ENCODE measurements at places on chromosomes 12 and 14.

GRCh38 chr12:131141514-131141913, 187.8 kb downstream of the ADGRD1 start:
- no peak for DNase-seq

GRCh38 chr12:69851976-69852375, 26.9 kb downstream of the MYRFL start:
- no peak for DNase-seq

DNA sequence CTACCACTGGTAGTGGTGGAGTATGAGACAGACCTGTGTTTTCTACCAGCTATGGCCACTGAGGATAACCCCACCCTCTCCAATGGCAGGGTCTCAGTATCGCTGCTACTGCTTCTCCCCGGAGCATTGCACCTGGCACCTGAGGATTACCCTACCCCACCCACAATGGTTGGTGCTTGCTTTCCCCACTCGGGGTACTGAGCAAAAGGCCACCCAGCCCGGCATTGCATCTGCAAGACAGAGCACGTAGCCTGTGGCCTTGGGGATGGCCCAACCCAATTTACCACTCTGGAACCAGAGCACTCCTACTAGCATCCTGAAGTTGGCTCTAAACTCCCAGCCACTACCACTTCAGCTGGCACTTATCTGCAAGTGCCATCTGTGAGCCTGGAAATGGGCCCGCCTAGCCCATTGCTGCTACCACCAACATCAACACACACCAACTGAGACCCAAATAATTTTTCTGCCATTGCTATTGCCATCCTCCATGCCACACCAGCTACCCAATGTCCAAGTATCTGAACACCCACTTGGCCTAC, 145.7 kb downstream of the CNTN1 start:
- DNase-seq = no peak

DNA sequence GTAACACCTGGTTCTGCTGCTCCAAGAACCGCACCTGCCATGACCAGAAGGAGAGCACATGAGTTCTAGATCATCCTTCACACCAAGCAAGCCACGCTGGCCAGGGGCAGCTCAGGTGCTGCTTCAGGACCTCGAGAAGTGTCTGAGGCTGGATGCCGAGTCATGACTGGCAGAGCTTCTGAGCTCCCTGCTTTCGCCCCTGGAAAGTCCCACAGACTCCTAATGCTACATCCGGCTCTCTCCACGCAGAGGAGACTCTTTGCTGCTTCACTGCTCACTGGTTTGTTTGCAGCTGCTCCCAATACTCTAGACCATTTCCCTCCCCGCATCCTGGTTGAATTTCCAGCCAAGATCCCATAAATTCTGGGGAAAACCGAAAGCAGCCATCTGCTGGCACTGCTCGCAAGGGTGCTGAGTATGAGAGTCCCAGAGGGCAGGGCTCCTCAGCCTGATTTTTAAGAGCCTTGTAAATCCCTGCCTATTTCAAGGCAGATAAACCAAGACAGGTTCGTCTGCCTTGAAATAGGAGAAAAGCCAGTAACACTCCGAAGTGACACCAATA, 1.4 kb downstream of the KRT2 start:
- DNase-seq = no peak

DNA sequence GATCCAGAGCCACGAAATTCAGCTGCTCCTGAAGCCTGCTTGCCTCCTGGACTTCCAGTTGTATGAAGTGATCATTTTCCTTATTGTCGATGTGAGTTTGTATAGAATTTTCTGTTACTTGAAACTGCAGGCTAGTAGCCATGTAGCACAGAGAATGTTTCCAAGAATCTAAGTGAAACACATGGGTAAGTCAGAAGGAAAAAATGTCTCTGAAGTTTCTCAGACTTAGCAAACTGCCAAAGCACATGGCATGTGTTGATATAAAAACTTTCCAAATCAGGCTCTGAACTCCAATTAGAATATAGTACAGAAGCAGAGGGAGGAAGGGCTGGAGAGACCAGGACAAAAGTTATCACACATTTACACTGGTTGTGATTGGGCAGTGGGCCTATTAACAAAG, 9.8 kb upstream of the PCNX1 start:
- no peak for DNase-seq

GRCh38 chr12:8887285-8887715, 27.0 kb upstream of the PHC1 start:
- no peak for DNase-seq

DNA sequence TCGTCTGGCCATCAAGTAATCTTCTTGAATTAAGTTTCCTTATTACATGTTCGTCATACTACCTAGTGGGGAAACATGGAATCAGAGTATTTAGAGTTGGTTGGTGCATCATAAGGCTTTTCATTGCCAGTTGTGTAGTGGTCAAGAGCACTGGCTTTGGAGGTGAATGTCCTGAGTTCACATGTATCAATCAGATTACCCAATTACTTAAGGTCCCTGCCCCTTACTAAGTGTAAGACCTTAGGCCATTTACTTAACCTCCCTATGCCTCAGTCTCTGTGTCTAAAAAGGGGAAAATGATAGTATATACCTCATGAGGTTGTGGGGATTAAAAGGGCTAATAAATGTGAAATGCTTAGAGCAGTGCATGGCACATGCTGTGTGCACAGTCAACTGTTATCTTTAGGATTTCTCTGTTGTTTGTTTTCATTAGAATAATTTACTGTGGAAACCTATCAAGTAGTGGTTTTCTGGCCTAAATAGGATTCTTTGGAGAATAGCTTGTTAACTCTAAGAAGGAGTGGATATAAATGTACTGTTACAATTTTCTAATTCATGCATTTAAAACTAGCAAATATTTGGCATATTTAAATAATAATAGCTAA, 27.0 kb downstream of the MSRB3 start:
- DNase-seq = no peak

GRCh38 chr14:25150934-25151790, 101.2 kb upstream of the STXBP6 start:
- no peak for DNase-seq

- DNase-seq = no peak
These were observed 140.5 kb upstream of the TMCC3 start for GRCh38 chr12:94790825-94791224.

GRCh38 chr12:21296751-21297406, 37.8 kb downstream of the SLCO1A2 start:
- no peak for DNase-seq

DNA sequence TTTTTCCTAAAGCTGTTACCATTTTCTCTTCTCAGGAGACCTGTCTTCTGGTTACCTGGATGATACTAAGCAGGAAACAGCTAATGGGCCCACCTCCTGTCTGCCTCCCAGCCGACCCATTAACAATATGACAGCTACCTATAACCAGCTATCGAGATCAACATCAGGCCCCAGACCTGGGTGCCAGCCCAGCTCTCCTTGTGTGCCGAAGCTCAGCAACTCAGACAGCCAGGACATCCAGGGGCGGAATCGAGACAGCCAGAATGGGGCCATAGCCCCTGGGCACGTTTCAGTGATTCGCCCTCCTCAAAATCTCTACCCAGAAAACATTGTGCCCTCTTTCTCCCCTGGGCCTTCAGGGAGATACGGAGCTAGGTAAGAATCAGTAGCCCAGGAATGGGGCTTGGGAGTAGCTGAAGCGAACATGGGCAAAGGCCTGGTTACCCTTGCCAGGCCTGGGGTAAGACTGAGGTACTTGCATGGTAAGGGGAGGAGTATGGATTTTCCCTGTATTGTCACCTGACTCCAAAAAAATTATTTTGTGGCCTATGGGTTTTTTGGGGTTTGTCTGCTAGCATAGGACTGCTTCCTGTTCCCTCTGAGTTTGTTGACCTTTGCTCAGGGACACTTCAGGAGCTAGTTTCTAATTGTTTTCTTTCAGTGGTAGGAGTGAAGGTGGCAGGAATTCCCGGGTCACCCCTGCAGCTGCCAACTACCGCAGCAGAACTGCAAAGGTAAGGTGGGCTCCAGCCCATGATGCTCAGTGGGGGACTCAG, 26.6 kb downstream of the TRAFD1 start:
- DNase-seq = no peak

- DNase-seq = no peak
These were observed 123.2 kb downstream of the GXYLT1 start for GRCh38 chr12:42021469-42021868.

DNA sequence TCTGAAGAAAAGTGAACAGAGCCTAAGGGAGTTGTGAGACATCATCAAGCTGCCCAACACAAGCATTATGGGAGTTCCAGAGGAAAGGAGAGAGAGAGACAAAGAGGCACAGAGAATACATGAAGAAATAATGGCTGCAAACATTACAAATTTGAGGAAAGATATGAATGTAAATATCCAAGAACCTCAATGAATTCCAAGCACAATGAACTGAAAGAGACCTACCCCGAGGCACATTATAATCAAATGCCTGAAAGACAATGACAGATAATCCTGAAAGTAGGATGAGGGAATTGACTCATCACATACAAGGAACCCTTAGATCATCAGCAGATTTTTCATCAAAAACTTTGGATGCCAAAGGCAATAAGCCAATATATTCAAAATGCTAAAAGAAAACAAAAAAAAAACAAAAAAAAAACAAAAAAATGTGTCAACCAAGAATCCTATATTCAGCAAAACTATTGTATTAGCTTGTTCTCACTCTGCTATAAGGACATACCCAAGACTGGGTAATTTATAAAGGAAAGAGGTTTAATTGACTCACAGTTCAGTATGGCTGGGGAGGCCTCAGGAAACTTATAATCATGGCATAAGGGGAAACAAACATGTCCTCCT, 37.8 kb downstream of the BCL2L14 start:
- no peak for DNase-seq

DNA sequence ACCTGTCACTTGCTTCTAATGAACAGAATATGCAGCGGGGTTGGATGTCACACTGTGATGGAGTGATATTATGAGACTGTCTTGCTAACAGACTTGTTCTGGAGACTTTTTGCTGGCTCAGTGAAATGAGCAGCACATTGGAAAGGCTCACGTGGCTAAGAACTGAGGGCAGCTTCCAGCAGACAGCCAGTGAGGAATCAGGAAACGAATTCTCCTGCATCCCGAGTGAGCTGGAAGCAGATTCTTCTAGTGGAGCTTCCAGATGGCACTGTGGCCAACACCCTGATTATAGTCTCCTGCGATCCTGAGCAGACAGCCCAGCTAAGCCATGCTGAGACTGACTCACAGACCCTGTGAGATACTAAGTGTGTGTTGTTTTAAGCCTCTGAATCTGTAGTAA, 16.1 kb upstream of the TSPAN9 start:
- no peak for DNase-seq

DNA sequence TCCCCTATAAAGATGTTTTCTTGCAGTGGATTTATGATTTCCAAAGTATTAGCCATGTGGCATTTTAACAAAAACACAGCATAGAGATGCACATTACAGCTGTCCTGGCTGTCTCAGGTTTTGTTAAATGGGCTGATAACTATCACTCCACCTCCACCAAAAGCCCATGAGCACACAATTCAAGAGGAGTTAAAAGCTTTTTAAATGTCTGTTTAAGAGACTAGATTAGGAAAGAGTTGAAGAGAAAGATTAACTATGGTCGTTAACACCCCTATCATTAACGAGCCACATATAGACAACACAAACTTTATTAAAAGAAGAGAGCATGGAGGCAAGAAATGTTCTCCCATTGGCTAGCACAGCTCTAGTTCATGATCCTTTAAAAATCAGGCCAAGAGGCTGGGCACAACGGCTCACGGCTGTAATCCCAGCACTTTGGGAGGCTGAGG, 14.5 kb downstream of the CBX5 start:
- no peak for DNase-seq

GRCh38 chr12:13102461-13103195, 839 bp downstream of the GSG1 start:
- no peak for DNase-seq

GRCh38 chr14:100041271-100041670, 24.0 kb upstream of the EVL start:
- no peak for DNase-seq

- DNase-seq = no peak
These were observed 14.9 kb downstream of the ABCB9 start for GRCh38 chr12:122951406-122951805.

- DNase-seq = no peak
These were observed 153.9 kb upstream of the EGLN3 start for GRCh38 chr14:34104489-34105397.

DNA sequence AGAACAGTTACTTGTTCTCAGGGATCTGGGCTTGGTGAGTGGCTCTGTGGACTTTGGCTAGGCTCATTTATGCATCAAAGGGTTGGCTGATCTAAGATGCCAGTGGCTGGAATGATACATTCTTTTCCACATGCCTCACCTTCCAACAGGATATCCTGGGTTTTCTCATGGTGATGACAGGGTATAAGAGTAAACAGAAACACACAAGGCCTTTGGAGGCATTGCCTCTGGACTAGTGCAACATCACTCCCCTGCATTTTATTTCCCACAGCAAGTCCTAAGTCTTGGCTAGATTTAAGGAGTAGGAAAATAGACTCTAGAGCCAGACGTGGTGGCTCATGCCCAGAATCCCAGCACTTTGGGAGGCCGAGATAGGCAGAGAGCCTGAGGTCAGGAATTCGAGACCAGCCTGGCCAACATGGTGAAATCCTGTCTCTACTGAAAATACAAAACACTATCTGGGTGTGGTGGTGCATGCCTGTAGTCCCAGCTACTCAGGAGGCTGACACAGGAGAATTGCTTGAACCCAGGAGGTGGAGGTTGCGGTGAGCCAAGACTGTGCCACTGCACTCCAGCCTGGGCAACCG, 47.9 kb downstream of the RPH3A start:
- DNase-seq = no peak

DNA sequence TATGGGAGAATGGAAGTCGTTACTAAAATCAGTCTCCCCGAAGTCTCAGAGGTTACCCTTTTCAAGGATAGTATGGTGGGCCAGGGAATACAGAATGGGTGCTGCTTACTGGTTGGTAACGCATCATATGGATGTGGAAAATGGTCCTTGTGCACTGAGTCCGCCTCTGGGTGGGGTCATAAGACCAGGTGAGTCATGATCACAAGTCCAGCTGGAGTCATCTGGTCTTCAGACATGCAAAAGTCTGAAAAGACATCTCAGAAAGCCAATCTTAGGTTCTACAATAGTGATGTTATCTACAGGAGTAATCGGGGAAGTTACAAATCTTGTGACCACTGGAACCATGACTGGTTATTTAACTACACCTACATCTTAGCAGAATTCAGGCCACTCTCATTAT, 71.9 kb upstream of the TCL1B start:
- no peak for DNase-seq

DNA sequence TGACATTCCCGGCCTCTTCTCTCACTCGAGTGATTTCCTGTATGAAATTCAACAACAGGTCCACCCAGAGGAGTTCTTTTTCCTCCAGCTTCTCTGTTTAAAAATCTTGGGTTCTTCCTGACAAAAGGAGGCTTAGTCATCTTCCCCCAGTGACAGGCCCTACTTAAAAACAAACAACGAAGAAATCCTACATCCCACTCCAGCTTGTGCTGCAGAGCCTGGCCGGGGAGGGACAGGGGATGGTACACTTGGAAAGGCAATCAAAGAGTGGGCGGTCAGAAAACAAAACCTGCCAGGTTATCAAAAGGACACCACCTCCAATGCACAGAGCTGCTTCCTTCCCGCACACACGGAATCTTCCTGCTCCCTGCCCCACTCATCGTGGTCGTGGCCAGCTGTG, 101.3 kb downstream of the CACNA1C start:
- DNase-seq = no peak

GRCh38 chr14:100449225-100449987, 126.3 kb downstream of the SLC25A47 start:
- no peak for DNase-seq

All from activated CD4-positive, alpha-beta T cell treated with anti-CD3 and anti-CD28 coated beads, Interleukin-2, amount 50 U/mL, for 4 hours (primary cell).